ENCODE measurements at places on chromosomes 4 and X.

- DNase-seq, result no peak
These were observed 356.7 kb upstream of the DIPK2B start for GRCh38 chrX:45557387-45557786.

- DNase-seq, result peak; percentile 16
These were observed 211.9 kb upstream of the UGT8 start for GRCh38 chr4:114386637-114387233.

DNA sequence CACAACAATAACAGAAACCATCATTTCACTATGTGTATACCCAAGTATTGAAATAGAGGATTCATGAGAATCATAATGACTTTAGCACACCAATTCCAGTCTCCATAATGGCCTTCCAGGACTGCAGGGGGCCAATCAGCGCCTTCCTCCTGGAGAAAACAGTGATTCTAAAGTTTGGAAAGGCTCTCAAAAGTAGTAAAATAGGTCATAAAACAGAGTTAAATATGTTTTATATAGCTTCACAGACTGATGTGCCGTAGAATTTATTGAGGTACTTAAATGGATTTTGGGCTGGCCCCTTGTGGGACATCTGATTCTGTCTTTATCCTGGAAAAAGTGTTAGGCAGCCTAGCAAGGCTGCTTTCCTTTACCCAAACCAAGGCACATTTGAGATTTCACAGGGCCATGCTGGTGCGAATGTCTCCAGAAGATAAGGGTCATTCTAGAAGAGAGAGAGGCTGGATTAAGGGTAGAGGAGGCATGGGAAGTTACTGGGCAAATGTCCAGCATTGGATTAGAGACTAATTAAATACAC, 543.9 kb downstream of the GALNTL6 start:
- DNase-seq, result peak; percentile 41

- no peak for DNase-seq
These were observed 67.8 kb downstream of the HOPX start for GRCh38 chr4:56613101-56613862.

- DNase-seq, result no peak
These were observed 335.3 kb upstream of the NOCT start for GRCh38 chr4:138680256-138680655.

DNA sequence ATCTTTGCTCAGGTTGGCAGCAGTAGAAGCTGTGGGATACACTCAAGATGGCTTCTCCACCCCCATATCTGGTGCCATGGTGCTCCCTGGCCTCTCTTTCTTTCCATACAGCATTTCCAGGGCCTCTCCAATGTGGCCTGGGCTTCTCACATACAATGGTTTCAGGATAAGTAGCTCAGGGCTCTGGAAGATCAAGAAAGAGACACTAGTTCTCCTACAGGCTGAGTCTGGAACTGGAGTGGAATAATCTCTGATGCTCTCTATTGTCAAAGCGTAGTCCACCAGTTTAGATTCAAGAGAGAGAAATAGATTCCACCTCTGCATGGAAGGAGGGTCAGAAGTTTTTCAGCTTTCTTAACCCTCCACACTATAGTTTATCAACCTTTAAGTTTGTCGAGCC, 138.2 kb upstream of the AADAT start:
- peak; percentile 10 for DNase-seq

DNA sequence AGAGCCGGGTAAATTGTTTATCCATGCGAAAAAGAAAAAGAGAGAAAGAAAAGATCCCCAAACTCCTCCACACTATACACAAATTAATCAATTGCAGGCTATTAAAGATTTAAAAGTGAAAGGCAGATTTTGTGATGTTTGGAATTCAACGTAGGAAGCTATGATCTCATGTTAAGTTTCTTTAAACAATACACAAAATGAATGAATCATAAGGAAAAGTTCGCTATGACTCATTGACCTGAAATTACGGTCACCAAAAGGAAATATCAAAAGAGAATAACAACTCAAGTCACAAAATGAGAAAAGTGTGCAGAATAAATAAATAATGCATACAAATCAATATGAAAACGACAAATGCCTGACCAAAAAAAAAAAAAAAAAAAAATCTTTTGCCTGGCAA, 28.6 kb downstream of the CLNK start:
- DNase-seq, result no peak

GRCh38 chr4:7892212-7893019, 47.2 kb downstream of the AFAP1 start:
- DNase-seq, result no peak

DNA sequence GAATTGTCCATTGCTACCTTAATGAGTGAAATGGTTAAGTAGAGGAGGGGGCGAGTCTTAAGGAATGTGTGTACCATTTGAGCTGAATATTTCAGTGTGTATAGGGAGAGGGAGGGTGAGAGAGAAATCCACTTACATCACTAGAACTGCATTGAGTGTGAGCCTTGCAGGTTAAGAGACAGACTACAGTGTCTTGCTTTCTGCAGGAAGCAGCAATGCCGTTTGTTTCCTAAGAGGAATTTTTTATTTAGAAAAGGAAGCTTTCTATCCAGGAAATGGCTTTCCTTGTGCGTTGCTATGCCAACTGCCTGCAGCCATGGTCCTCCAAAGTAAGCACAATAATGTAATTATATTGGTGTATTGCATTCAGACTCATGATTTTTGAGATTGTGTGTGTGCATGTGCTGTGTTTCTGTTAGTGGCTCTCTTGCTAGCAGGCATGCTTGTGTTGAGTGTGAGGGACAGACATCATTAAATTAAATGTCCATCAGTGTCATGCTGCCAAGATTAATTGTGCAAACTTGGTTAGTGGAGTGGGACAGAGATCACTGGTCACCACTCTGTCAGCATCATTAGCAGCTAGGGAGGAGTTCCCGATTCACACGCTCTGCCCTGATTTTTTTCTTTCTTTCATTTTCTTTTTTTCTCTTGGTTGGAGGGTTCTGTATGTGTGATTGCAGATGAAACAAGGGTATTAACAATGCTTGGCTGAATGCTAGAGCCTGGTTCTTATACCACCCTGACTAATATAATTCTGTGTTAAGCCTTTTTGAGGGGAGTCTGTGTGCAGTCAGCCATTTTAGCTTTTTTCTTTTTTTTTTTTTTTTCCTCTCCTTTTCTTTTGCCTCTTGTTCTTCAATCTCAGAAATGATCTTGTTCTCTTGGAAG, 164.3 kb downstream of the RAPGEF2 start:
- DNase-seq, result no peak
